Anterior cingulate cortex (tissue), 58 donors: ENCODE measurements at places on chromosomes 12 and 14.
A peak's percentile ranks its signal among the peaks of the same experiment; 100 is the strongest.

DNA sequence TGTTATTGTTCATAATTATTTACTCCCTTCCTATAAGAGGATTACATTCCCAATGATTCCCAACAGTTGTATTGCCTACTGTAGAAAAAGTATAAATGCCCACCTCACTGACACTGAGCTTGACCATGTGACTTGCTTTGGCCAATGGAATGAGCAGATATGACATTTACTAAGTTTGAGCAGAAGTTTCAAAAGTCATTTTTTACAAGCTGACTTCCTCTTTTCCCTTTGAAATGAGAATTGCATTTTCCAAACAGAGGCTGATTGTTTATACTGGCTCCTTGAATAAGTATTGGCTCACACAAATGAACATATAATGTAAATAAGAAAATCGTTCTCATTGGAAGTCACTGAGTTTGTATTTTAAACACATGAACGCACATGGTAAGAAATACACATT, 116.4 kb upstream of the LRFN5 start:
- DNase-seq: no peak

DNA sequence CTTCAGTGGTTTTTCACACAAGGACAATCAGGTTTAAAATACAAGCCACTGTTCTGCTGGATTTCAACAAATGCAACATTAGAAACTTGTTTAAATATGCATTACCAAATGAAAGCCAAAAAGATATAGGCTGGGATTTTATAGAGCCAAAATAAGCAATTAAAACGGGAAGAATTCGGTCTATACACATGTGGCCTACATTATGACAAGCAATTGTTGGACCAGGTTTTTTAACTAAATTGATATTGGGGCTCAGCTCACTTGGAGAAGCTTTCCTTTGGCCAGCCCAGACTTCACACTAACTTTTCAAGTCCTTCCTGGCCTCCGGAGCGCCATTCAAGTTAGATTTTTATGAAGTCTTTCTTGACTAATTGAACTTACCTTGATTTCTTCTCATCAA, 16.9 kb upstream of the PDE3A start:
- DNase-seq: no peak

DNA sequence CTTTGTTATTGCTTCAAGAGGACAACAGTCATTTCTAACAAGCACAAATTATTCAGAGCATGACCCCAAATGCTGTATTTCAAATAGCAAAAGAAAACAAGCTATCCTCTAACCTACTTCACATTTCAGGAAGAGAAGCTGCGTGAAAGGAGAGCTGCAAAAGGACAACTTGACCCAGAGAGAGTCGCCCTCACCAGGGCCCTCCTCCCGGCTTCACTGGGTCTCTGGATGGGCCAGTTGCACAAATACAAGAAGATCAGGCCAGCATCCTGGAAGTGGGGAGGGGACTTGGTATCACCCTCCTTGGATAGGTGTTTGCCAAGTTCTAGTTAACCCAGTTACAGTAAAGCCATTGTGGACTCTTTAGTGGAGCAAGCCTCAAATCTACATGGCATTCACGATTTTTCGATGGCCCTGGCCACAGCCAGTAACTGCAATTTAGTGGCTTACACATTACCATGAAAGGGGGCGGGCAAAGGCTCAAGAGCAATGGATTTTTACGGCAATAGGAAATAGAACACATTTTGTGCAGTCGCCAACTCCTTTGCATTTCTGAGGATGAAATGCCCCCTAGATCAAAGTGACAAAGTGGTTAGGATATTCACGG, 166.9 kb upstream of the DIO2 start:
- DNase-seq: no peak

GRCh38 chr12:68432622-68433021, 100.5 kb upstream of the MDM1 start:
- DNase-seq: no peak

DNA sequence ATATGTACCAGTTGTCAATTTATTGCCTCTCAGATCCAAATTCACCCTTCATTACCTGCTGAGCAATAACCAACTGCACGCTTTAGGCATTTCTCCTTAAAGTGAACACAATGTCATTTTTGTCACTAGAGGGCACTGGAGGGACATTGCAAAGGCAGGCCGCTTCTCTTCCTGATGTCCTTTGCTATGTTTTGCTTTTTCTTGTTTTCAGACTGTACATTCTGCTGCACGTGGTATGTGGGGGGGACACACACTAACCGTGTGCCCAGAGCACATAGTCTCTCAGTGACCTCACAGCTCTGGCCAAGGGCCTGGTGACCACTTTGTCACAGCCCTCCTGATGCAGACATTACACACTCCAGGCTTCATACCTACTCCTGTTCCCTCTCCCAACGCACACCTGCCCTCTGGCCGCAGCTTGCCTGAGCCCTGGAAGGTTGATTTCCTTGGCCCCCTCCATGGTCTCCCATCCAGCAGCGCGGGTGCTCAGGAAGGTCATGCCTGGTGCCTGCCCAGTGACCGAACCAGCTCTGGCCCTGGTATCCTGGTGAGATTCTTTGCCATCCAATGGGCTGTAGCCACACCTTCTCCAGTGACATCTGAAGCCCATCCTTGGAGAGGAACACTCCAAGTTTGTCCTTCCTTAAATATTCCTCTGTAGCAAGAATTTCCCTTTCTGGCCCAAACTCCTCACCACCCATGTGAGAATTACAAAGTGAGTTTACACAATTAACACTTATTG, 39.9 kb downstream of the MYO1H start:
- DNase-seq: no peak

DNA sequence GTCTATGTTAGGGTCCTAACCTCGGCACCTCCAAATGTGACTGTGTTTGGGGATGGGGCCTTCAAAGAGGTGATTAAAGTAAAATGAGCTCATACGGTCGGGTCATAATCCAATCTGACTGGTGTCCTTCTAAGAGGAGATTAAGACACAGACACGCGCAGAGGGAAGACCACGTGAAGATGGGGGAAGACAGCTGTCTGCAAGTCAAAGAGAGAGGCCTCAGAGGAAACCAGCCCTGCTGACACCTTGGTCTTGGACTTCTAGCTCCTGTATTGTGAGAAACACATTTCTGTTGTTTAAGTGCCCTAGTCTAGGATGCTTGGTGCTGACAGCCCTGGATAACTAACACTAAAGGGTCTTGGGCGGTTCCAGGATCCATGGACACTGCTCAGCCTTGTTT, 109.6 kb downstream of the DICER1 start:
- DNase-seq: no peak

DNA sequence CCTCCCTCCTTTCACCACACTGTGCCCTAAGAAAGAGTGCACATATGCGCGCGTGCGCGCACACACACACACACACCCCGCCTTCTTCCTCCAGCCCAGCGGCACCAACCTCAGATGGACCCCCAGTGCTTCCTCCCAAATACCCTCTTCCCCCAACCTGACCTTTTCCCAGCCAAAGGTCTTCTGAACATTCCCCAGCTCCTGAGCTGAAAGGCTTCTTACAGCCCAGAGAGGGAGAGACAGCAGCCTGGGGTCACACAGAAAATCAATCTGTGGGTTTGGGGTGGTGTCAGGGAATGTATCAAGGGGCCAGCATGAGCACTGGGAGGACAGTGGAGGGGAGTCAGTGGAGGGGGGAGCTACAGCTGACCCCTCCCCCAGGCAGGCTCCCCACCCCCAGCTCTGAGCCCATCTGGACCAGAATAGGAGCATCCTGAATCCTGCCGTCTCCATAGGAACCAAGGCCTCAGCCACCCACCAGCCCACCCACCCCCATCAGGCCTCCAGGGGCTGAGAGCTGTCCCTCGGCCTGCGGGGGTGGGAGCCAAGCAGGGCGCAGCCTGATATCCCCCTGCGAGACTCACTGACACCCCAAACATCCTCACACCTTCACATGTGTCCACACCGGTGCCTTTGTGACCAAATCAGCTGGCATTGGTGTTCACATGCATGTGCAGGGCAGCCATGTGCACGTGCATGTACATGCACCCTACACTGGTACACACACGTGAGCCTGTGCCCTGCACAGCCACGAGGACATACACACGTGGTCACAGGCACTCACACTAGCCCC, 5.7 kb downstream of the RASAL1 start:
- DNase-seq: no peak

DNA sequence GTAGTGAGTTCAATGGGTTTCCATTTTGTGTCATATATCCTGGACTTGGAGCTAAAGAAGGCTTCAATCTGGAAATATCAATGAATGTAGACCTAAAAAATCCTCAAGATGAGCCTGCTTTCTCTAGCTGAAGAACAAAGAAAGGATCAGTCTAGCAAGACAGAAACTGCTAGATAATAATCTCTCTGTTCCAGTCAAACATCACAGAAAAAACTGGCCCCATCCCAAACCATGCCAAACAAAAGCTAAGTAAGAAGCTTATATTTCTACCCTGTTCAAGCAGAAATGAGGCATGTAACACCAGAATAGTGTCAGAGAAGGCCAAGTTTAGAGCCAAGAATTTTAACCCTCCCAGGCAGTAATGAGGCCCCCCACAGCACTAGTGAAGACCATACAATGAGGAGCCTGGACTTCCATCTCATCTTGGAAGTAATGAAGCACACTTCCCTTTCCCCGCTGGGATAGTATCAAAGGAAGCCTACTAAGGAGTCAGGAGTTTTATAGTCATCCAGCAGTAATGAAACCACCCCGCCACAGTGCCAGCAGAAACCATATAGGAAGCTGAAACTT, 95.8 kb downstream of the NELL2 start:
- no peak for DNase-seq

GRCh38 chr12:33427071-33427470, 12.5 kb downstream of the SYT10 start:
- no peak for DNase-seq

- DNase-seq: no peak
These were observed 60.3 kb upstream of the DLK1 start for GRCh38 chr14:100666403-100666802.

GRCh38 chr12:116955382-116956021, 44.8 kb downstream of the FBXW8 start:
- no peak for DNase-seq

- no peak for DNase-seq
These were observed 11.0 kb upstream of the SRP54 start for GRCh38 chr14:34971801-34972200.

DNA sequence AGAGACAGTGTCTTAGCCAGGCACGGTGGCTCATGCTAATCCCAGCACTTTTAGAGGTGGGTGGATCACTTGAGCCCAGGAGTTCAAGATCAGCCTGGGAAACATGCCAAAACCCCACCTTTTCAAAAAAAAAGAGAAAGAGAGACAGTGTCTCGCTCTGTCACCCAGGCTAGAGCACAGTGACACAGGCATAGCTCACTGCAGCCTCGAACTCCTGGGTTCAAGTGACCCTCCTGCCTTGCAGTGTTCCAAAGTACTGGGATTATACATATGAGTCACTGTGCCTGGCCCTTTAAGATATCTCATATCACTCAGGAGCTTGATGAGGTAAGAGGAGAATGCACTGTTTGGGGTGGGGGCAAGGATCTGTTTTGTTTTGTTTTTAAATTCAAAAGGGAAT, 48.1 kb upstream of the LTBP2 start:
- no peak for DNase-seq

- DNase-seq: no peak
These were observed 131.2 kb downstream of the KCNH5 start for GRCh38 chr14:62914025-62914424.

GRCh38 chr14:92676403-92677086, 71.9 kb downstream of the LGMN start:
- no peak for DNase-seq

DNA sequence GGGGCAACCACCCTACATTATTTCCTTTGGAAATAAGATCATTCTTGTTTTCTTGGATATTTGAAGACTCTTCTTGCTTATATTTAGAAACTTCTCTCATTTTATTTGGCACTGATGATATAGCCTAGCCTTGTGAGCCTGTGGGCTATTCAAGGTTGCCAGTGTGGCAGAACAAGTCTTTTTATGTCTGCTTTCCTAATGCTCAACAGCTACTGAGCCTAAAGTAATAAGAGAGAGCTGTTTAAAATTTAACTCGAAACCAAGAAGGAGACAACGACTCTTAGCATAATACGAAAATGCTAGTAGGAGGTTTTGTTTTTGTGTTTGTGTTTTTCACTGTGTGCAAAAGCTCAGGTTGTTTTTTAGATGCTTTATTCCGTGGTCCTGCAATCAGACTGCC, 104.0 kb upstream of the CPM start:
- no peak for DNase-seq

DNA sequence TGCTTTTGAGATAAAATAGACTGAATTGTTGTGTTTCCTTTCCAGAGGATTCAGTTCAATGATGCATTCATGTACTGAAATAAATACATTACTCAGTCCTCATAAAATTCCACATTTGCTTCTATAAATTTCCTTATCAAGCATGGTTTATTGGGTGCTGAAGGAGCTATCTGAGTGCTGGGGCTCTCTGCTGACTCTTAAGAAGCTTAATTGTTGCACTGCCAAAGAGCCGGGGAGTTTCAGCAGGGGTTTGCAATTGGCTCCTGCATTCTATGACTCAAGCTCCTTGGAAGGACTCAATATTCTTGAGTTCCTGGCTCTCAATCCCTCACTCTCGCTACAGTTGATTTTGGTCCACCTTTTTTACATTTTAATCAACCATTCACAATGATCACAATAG, 69.8 kb upstream of the PYGL start:
- peak; percentile 63 for DNase-seq

DNA sequence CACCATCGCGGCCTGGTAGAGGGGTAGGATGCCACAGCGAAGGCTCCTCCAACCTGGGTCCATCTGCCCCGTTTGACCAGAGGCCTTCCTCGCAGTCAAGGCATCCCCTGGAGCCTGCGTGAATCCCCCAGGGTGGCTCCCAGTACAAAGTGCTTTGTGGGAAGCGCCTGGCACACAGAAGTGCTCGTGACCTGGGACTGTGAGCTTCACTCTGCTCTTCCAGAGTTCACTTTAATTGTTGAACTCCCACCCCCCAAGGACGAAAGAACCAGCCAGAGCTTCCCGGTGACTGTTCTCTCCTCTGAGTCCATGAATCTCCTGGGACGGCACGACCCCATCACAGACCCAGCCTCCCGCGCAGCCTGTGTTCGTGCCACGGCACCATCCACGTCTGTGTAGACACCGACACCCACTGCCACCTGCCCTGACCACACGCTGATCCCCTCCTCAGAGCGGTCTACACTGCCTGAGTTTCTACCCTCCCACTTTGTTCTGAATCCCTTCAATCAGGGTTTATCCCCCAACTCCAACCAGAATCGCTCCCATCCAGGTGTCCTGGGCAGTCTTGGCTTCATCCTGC, 15.9 kb downstream of the P2RX2 start:
- DNase-seq: no peak

DNA sequence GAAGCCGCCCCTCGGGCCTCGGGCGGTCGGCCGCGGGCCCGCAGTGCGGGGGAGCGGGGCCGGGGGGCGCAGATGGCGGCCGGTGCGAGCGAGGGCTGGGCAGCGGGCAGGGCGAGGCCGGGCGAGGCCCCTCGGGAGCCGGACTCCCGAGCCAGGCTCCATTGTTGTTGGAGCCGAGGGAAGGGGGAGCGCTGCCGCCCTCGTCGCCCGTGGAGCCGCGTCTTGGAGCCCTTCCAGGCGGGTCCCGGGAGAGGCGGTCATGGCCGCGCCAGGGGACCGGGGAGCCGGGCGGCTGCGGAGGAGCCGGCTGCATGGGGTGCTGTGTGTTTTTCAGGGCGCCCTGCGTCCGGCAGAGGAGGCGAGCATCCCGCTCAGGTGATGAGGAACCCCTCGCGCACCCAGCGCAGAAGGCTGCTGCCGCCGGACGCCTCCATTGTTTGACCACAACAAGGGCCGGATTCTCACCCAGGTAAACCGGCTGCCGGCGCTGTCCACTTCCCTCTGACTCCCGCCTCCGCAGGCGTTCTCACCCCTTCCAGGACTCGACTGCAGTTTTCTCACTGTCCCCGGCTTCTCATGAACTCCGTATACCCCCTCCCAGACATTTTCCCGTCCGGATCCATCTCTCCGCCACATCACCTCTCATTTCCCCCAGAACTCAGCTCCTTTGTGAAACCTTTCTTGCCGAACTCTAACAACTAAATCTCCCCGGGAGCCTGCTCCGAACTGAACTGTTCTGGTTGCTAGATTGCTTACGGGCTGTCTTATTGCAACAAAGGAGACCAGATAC, 732 bp downstream of the ZNF664 start:
- DNase-seq: no peak
